Spleen (tissue), 13 donors: ENCODE measurements at places on chromosomes 7 and 10. TPM values are rescaled to one million over a fixed set of nuclear protein-coding genes. Genes with fewer than 3 reads are reported as not detected.

DNA sequence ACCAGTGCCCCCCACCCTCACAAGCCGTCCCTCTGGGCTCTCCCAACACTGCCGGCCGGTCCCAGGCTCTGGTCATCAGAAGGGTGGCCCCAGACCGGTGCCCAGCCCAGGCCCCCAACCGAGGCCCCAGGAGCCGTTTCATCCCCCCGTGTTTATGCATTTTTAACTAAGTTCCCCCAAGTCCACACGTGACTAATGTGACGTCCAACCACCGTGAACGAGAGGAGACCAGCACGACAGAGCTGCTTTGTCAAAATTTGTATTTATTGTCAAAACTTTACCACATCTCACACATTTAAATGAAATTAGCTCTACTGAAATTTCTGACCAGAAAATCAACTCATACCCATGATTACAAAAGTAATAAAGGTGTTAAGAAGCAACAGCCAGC is 8.6 kb downstream of the VENTX start:
- no peak for DNase-seq

- no peak for DNase-seq
These were observed 108.5 kb downstream of the PTPRN2 start for GRCh38 chr7:158479021-158479663.

GRCh38 chr10:23111517-23112286 is 16.3 kb downstream of the MSRB2 start:
- DNase-seq: no peak

DNA sequence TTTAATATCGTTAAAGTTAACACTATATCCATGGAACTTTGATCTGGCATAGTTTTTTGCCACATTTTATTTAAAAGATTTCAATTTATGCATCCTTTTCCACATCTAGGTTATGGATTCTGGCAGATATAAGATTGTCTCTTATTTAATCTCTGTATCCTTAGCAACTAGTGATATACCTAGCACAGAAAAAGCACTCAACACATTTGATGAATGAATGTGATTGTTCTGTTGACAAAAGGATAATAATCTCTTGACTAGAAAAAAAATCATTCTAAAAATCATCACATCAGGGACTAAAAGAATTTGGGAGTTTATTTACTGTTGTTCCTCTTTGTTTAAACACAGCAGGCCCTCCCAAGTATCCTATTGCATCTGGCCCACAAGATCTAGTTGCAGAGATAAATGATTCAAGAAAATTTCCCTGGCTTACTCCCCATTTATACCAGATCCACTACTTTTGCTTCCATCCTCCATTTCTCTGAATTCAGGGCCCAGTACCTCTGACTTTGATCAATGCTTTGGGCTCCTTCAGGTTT is 84.0 kb upstream of the C1GALT1 start:
- no peak for DNase-seq

- no peak for DNase-seq
These were observed 100.5 kb upstream of the TCF7L2 start for GRCh38 chr10:112849546-112849945.

DNA sequence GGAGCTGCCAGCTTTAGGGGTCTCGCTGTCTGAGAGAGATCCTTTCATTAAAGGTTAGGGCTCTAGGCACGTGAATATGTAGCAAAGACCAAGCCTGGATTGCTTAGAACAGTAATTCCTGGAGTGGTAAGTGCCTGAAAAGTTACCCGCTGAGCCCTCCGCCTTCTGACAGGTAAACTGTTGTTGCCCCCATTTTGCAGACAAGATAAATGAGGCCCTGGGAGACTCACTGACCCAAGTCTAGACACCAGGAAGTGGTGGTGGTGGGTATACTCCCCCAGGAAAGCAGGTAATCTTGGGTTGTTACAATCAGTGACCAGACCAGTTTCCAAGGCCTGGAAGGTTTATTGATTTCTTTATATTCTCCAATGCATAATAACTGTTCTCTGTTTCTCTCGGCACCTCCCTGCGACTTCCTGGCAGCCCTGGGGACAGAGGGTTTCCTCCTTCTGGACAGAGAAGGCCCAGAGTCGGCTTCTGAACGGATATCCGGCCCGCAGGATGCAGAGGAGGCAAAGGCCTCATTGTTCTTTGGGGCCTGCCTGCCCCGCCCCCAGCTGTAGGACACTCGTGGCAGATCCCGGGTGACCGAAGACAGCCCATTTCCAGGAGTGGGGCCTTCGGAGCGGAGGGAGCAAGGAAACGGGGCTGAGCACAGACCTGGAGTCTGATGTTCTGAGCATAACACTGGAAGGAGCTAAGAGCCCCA is 1.3 kb upstream of the GRK5 start:
- peak; percentile 93 for DNase-seq

DNA sequence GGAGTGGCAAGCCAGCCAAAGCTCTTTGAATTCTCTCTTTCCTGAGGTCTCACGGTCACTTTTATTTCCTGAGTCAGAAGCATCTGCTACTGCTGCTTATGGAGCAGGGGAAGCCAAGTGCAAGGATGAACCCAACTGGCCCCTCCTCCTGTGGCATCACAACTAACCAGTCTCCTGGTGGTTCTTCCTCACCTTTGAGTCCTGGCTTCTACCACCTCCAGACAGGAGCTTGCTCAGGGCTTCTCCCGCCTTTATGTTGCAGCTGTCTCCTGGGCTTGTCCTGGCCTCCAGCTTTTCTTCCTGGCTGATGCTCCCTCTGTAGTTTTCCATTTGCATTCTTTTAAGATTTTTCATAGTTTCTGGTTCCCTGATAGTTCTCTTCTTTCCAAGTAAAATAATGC is 349.7 kb upstream of the NRP1 start:
- no peak for DNase-seq

GRCh38 chr10:125606414-125607010 is 76.5 kb downstream of the TEX36 start:
- no peak for DNase-seq

GRCh38 chr7:29248713-29249382 is 54.3 kb downstream of the CHN2 start:
- DNase-seq: no peak

- DNase-seq: peak; percentile 58
These were observed 32.3 kb downstream of the PPIF start for GRCh38 chr10:79379512-79380124.

GRCh38 chr7:47568547-47568946 is 13.4 kb downstream of the TNS3 start:
- peak; percentile 87 for DNase-seq

DNA sequence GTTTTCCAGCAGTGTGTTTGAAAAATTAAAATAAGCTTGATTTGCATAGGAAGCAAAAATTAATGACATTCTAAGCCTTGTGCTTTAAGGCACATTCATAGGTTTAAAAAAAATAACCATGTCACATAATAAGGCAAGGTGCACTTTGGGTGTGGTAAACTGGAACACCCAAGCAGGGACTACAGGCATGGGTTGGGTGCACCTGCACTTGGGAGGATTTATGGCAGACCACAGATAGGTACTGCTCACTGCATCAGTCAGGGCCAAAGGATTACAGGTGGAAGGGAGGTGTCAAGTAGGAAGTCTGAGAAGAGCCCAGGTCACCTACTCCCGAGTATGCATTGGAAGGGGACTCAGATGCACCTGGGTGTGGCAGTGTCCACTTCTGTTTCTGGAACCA is 753.7 kb downstream of the SUGCT start:
- no peak for DNase-seq

GRCh38 chr7:133827707-133828623 is 299.2 kb upstream of the LRGUK start:
- no peak for DNase-seq

- DNase-seq: peak; percentile 51
These were observed 57.2 kb downstream of the DDC start for GRCh38 chr7:50507898-50508470.

DNA sequence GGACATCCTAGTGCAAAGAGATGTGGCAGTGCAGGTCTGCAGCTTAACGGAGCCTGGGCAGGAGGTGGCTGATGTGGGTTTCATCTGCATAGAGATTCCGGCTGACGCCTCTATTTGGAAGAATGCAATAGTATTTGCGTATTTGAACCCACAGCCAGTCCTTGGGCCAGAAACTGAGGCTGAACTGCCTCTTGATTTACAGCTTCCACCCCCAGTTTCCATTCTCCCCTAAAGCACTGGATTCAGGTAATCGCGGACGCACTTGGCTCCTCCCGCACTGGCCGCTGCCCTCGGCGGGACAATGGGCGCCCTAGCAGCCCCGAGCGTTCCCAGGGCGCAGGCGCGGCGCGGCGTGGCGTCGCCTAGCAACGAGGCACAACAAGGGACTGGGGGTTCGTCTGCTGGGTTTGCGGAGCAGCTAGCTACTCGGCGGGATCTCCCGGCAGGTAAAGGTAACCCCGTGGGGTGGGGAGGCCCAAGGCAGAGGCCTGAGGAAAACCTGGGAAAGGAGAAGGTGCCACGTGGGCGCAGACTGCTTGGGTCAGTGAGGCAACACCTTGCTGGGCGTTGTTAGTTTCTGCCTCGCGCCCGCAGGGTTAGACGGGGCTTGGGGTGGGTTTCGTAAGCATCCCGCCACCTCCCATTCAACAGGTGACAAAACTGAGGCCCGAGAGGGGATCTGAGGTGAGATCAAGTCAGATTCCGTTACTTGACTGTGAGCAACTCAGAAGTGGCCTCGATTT is at the start of gene ARMC3:
ARMC3 (plus strand) TSS at position 393 of the 743 bp plus-strand sequence. CDS start 3,944 bp downstream, outside the sequence.
- DNase-seq: peak; percentile 84

DNA sequence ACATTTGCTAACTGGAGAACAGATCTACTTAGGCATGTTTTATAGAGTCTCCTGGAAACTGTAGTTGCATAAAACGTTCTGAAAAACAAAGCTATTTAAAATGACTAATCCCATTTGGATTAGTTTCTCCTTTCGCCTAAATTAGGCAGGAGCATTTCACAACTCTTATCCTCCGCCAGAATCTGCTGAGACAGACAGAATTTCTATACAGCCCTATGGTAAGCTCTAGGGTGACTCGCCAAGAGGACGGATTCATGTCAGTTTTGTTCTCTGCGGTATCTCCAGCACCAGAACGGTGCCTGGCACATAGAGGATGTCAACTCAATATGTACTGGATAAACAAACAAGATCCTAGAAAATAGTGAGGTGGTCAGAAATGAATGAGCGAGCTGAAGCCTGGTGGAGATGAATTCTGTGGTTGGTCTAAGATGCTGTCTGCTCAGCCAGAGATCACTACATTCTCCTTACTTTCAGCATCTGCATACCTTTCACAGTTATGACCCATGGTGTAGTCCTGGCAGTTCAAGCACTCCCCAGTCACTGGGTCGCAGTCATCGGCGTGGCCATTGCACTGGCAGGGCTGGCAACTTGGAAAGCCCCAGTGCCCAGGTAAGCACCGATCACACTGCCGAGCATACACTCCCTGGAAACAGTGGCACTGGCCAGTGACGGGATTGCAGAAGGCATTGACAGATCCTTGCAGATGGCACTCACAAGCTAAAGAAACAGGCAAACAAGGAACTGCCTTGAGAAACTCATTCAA is 44.0 kb downstream of the LAMB1 start:
- DNase-seq: no peak

DNA sequence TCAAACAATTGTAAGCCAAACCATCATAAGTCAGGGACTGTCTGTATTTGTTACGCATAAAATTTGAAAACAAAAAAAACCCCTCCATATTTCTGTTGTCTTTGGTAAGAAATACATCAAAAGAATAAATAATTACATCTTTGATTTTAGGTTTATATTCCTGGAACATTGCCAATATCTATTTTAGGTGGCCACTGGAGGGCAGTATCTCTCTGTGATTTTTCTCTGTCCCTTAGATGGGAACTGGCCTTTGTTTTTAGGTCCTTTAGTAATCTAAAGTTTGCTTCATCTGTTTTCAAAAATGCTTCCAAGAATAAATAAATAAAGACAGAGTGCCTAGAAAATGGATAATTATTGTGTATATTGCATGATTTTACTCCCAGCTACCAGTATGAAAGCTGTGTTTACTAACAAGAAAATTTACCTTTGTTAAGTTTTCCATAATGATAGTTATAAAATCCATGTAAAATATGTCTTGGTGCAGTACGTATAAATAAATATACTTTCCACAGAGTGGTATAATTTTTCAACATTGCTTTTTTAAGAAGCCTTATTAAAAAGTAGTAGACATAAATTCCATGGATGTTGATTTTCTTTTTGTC is 64.2 kb downstream of the PHYHIPL start:
- DNase-seq: no peak

DNA sequence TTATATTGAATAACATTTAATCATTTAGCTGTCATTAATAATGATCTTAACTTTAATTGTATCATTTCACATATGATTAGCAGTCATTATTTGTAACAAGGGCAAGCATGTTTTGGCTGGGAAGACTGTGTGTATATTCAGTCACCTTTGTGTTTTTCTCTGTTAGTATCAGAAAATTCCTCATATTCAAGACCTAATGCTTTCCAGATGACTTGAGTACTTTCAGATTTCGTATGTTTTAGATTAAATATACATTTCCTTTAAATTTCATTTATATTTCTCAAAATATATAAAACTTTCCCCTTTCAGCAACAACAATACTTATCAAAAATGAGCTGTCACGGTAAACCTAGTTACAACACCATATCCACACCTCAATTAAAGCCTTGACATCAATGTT is 6.3 kb upstream of the CACNA2D1 start:
- no peak for DNase-seq

GRCh38 chr7:27213433-27214238 is 13.7 kb upstream of the HOXA13 start:
- DNase-seq: peak; percentile 73

GRCh38 chr7:135197343-135197742 is 14.0 kb downstream of the WDR91 start:
- DNase-seq: peak; percentile 60

DNA sequence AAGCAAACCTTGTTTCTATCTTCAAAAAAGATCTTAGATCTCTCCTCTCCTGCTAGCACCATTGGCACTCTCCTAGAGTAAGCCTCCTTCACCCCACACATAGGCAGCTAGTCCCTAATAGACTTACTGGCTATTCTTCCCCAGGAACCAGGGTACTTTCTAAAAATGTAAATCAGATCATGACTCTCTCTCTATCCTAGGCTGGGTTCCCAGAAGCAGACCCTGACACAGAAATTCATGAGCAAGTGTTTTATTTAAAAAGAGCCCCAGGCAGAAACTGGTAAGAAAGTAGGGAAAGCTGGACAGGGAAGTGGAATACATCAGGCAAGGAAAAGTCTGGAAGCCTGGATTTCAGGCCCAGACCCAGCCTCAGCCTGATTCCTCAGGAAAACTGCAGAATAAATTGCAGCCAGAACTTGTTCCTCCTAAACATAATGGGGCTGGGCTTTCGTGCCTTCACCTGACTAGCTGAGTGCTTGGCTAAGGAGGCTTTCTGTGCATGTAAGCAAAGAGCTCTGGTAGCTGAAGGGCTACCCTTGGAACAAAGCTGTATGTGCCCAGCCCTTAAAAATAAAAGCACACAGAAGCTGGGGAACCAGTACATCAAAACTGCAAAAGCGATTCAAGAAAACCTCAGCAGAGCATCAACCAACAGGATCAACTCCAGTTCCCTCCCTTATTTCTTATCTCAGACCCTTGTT is 18.8 kb upstream of the SORBS1 start:
- no peak for DNase-seq

Gene ITPRID1
- not detected for polyA plus RNA-seq

Gene GOLGA7B
- 0.27 TPM for polyA plus RNA-seq

Gene MOSPD3
- polyA plus RNA-seq: 11.2 TPM

Gene PCLO
- polyA plus RNA-seq: 0.09 TPM

Gene OR2A1
- polyA plus RNA-seq: 0.16 TPM

Gene PHYHIPL
- polyA plus RNA-seq: 0.04 TPM

Gene TRIM74
- 0.64 TPM for polyA plus RNA-seq
